ENCODE measurements at places on chromosomes 2 and 18.

- DNase-seq, result no peak
Measured at GRCh38 chr2:236250286-236250685, 13.9 kb downstream of the ASB18 start.

DNA sequence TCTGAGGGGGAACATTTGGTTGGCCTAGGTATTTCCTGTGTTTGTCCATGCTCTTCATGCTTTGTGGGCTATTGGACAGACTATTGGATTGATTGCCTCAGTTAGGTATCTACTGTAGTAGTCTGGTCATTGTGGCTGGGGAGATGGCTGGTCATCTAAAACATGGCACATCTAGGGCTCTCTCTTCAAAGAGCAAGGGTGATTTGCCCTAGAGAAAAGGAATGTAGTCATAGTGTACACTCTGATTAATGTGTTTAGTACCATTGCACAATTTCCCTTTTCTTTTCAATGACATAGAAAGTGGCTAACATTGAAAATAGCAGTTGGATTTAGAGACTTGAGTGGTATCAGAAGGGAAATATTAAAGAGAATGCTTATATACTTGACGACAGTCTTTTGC is 114.3 kb downstream of the LCLAT1 start:
- DNase-seq, result no peak

- DNase-seq, result no peak
Measured at GRCh38 chr18:21362831-21363230, 120.8 kb downstream of the GREB1L start.

- no peak for DNase-seq
Measured at GRCh38 chr2:111896024-111896423, 2.4 kb upstream of the MERTK start.

- DNase-seq, result peak; percentile 37
Measured at GRCh38 chr18:54983041-54983686, 23.9 kb upstream of the CCDC68 start.

- no peak for DNase-seq
Measured at GRCh38 chr18:75323821-75324585, 103.5 kb downstream of the SMIM21 start.

DNA sequence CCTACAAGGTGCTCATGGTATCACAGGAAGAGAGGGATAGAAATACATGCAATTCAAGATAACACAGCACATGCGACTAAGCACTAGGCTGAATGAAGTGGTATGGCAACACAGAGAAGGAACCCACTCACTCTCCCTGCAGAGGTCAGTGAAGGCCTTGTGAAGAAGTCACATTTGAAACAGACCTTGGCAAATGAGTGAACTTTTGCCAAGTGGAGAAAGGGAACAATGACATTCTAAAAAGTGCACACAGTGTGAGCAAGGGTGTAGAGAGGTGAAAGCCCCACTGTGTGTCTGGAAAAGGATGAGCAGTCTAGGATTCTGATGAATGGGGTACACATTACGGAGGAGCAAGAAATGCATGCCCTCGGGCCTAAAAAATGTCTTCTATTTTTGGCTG is 23.3 kb downstream of the KLF7 start:
- no peak for DNase-seq

DNA sequence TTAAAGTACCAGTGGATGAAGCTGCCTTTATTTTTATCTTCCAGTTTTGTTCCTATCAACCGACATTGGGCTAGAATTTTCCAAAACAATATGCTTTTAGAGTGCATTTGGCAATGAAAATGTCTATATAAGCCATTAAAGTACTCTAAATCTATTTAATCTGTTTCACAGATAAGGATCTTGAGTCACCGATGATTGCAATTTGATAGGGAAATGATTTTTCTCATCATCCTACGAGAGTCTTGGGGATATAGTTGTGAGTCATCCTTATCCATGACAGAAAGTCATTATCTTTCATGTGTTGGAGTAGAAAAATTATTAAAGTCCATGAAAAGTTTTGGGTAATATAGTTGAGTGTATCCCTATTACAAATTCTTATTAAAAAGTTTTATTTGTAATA is 26.1 kb downstream of the SLC39A10 start:
- peak; percentile 45 for DNase-seq

DNA sequence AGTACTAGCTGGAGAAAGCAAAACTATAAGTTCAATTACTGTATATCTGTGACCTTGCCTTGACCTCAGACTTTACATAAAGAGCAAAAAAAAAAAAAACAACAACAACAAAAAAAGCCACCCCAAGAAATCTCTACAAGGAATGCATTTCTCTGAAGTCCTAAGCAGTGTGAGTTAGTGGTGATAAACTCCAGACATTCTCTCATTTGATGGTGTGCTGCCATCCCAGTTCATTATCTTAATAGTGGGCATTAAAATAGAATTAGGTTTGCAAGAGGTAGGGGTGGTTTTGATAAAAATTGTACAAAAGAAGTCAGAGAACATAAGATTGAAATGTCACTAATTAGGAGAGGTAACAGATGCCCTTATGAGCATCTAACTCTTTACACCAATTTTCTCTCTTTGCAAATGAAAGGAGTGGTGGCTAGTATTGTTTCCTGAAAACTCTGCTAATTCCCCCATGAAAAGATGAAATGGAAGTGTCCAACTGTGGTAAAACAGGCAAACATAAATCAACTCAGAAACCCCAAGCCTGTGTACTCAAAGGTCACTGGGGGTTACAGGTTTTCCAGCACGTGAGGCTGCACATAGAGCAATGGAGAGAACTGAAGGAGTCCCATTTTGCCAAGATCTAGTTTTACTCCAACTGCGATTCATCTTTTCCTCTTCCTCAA is 131.9 kb downstream of the MEIS1 start:
- no peak for DNase-seq

GRCh38 chr2:239150125-239151011 is 250.5 kb downstream of the HDAC4 start:
- no peak for DNase-seq

DNA sequence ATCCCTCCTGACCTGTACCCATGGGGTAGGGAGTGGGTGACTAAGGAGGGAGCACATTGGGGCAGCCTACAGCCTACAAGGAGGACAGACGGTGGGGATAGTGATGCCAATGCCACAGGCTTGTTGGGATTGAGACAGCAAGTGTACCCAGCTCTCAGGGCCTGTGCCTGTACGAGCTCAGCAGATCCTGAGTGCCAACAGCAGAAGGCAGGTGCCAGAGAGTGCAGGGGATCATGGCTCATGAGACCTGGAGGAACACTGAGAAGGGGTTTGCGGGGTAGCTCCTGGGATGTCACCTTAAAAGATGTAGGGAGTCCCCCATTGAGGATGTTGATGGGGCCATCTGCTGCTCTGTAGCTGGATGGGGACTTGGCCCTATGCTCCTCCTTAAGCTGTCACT is 10.3 kb upstream of the SNED1 start:
- no peak for DNase-seq

DNA sequence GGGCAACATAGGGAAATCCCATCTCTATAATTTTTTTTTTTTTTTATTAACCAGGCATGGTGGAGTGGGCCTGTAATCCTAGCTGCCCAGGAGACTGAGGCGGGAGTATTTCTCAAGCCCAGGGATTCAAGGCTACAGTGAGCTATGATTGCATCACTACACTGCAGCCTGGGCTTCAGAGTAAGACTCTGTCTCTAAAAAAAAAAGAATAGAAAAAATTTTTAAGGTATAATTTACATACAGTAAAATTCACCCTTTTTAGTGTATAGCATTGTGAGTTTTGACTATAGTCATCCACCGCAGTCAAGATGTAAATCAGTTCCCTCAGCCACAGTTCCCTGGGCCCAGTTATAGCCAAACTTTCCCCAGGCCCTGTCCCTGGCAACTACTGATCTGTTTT is 57.1 kb upstream of the MSH6 start:
- no peak for DNase-seq

DNA sequence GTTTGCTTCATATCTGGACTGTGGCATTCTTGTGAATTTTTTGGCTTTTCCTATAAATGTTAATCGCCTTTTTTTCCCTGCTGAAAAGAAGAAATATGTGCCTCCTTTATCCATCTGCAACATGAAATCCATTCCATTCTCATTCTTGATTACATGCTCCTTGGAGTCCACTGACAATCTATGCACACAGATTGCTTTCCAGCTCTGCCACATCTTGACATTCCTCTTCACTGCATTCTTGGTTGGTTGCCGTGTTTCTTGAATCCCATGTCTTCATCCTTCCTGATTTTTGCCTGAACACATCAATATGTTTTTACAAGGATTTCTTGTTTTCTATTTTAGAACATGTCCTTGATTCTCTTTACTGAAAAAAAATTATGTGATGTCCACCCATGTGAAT is 26.7 kb upstream of the BIRC6 start:
- no peak for DNase-seq

- no peak for DNase-seq
Measured at GRCh38 chr2:136358576-136358975, 240.6 kb upstream of the CXCR4 start.

GRCh38 chr2:136122661-136123060 is 4.7 kb upstream of the CXCR4 start:
- no peak for DNase-seq

GRCh38 chr2:45280794-45281193 is 271.5 kb upstream of the SIX2 start:
- no peak for DNase-seq

DNA sequence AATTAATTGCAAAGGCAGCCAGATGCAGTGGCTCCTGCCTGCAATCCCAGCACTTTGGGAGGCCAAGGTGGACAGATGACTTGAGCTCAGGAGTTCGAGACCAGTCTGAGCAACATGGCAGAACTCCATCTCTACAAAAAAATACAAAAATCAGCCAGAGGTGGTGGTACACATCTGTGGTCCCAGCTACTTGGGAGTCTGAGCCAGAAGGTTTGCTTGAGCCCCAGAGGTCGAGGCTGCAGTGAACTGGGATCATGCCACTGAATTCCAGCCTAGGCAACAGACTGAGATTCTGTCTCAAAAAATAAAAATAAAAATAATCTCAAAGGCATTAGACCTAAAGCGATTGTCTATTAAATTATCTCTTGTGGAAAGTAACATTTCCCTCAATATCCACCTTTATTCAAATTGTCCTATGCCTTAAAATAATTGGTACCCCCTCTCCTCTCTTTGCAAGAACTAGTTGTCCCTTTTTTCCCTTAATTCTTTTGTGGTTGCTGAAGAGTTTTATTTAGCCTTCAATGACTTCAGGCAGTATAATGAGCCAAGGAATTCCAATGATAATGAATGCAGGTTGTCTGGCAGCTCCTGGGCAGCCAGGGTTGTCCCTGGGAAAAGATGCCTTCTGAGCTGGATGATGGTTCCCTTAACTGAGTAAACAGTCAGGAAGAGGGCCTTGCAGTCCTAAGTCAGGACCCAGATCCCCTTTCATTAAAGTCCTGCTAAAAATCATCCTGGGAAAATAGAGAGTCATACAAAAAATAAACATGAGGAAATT is 32.2 kb downstream of the GPR75 start:
- no peak for DNase-seq

Data from COLO829 (cell line).